ENCODE measurements at places on chromosomes 7 and 10. TPM values are rescaled to one million over a fixed set of nuclear protein-coding genes. Genes with fewer than 3 reads are reported as not detected.

The OR9A4 gene
- not detected for total RNA-seq

The GIMAP5 gene
- not detected for total RNA-seq

The SEMA4G gene
- 0.81 TPM for total RNA-seq

The NPY4R2 gene
- total RNA-seq: not detected

The RELN gene
- 7.5 TPM for total RNA-seq

The SNX10 gene
- 2.5 TPM for total RNA-seq

The SORBS1 gene
- 0.74 TPM for total RNA-seq

The EEF1AKMT2 gene
- total RNA-seq: 25.3 TPM

The VSTM4 gene
- 4.7 TPM for total RNA-seq
